ENCODE measurements at places on chromosomes 3 and 15.

DNA sequence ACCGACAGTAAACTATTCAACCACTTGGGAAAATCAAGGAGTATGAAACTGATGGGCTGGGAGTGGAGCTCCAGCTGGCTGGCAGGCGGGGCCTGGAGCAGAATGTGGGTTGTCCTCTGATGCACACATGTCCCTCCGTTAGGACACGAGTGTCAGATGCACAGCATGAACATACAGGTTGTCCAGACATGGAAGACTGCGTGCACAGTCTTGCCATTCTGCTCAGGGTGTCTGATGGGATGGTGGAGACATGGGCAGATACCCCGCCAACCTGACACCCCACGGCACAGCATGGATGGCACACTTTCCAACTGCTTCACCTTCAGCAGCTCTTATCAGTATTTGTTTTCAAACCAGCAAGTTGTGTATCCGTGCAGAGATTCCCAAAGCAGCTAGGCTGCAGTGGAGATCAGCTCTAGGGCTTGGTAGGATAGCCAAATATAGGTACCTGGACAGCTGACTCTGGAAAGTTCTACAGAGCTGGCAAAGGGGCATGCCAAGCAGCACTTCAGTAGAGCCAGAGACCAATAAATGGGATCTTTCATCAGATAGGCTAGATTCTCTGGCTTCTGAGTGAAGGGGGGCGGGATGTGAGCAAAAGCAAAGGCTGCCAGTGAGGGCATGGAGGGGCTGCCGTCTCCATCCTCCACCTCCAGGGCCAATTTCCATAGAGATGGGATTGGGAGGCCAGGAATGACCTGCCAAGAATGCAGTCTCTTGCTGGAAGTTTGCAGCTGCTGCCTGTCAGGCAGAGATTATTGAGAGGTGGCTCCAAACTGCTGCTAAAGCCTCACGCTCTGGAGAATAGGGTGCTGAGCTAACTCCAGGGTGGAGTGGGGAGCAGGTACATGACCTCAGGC lies 47.2 kb upstream of the KY start:
- DNase-seq = no peak

- DNase-seq = peak; percentile 4
These were observed 26.4 kb upstream of the CORO2B start for GRCh38 chr15:68552344-68552743.

DNA sequence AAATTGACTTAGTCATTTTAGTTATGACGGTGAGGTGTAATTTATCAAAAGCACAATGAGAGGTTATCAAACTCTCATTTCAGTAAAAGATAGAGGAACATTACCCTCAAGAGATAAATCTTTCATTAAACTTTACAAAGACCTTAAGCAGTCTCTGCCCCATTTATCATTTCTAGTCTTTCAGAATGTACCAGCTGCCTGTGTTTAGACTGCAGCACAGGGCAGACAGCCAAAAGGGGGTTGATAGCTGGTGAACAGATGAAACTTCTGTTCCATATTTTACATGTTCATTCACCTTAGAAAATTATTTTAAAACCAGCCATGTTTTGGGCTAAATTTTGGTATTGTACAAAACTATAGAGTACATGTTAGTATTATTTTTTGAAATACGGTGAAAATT lies 514.6 kb upstream of the CNTN3 start:
- no peak for DNase-seq

DNA sequence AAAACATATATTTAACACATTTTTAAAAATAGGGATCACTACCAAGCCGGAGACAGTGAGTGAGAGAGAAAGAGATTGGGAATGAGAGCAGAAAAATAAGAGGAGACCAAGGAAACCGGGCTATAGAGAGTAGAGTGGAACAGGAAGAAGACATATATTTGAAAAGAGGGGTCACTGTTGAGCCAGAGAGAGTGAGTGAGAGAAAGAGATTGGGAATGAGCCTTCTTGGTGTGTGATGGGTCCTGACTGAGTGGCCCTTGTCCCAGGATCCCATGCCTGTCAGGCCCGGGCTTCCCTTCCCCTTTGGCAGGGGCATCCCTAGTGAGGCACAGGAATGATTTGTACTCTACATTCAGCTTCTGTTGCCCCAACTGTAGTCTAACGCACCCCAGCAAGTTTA lies 646.6 kb downstream of the NTRK3 start:
- no peak for DNase-seq

DNA sequence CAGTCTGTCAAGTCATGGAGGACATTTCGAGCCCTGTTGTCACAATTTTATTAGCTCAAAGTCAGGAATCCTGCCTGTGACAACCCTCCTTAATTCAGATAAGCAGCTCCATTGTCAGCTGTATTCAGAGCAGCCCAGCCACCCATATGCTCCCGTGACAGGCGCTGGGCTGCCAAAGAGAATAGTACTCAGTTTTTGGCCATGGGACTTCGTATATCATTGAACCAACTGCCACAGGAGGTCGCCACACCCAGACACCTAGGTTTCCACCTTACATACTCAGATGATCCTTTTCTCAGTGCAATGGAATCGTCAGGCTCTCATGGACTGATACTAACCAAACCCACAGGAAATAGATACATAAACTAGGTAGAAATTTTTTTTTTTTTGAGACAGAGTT lies 100.2 kb downstream of the C3orf70 start:
- DNase-seq = no peak
